ENCODE measurements at places on chromosomes 11 and 22.

GRCh38 chr11:1336836-1337646 is 27.6 kb upstream of the TOLLIP start:
- peak; percentile 68 for DNase-seq

GRCh38 chr22:43828998-43829782 is 17.1 kb upstream of the EFCAB6 start:
- no peak for DNase-seq

DNA sequence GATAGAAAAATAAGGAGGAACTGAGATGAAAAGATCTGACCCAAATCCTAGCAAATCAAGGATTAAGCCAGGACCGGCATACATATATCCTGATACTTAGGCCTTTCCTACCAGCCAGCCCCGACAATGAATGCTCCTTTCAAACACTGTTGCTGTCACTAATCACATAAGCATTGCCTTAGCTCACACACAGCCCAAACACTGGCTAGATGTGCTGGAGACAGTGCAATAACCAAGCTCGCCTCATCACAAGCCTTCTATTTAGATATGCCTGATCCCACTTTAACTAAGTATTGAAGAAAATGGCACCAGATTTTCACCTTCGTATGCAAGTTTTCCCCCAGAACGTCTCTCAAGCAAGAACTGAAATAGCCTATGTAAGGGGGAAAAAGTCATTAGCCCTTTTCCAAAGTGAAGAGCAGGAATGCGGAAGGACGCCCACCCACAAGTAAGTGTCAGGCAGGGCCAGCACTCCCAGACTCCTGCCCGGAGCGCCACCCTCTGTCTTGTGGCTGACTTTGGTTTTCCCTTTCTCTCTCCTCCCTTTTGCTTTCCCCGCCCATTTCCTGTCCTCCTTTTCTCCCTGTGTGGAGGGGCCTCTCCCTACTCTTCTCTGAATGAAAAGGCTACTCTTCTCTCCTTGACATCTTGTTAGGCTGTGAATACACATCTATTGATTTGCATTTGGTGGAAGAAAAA is 8.9 kb upstream of the OPCML start:
- DNase-seq: no peak

GRCh38 chr11:16169956-16170847 is 186.1 kb downstream of the SOX6 start:
- DNase-seq: no peak

- DNase-seq: peak; percentile 29
Observed at GRCh38 chr11:118856314-118856713, 27.4 kb upstream of the CXCR5 start.

DNA sequence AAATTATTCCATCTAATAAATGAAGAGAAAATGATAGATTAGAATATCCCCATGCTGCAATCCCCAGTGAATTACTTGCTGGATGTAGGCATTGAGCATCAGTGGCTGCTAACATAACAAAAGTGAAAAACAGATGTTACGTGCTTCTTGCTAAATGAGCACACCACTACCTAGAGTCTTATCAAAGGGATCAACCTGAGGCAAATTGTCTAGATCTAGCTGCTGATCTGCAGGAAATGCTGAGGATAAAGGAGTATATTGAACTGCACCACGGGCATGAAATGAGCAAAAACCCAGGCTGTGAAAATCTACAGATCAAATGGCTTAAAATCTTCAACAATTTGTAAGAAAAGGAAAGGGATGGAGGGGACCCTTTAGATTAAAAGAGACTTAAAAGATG is 45.3 kb upstream of the SCUBE2 start:
- no peak for DNase-seq

- DNase-seq: no peak
Observed at GRCh38 chr22:48772286-48772907, 1055.3 kb downstream of the BRD1 start.

GRCh38 chr11:64252003-64252872 is 908 bp downstream of the PLCB3 start:
- DNase-seq: peak; percentile 69

All from GM20000 (cell line).